Activated CD8-positive, alpha-beta memory T cell treated with anti-CD3 and anti-CD28 coated beads for 1 hour (primary cell): ENCODE measurements at places on chromosomes 2 and 18.

- no peak for DNase-seq
These were observed 100.4 kb downstream of the CCDC141 start for GRCh38 chr2:178949584-178949983.

- no peak for DNase-seq
These were observed 15.7 kb downstream of the COL4A3 start for GRCh38 chr2:227179988-227180685.

DNA sequence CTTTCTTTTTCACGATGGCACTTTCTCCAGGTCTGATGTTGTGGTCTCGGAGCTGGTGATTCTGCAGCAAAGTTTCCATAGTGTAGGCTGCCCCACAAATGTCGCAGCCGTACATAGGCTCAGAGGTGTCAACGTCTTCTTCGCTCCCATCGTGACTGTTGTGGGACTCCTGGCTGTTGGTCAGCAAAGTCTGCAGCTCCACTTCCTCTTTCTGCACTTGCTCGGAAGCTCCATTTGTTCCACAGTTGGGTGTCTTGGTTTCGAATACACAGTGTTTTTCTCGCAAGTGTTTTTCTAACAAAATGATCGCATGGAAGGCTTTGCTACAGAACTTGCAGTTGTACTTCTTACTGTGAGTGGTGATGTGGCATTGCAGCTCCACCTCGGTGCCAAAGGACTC lies 126.8 kb downstream of the ZNF521 start:
- DNase-seq, result no peak

GRCh38 chr2:77009307-77009706 lies 512.9 kb downstream of the LRRTM4 start:
- DNase-seq, result no peak

- no peak for DNase-seq
These were observed 89.0 kb downstream of the MTCL1 start for GRCh38 chr18:8794156-8794933.

GRCh38 chr2:30456579-30456978 lies 9.5 kb downstream of the LCLAT1 start:
- DNase-seq, result no peak

- DNase-seq, result no peak
These were observed 244.8 kb upstream of the NCKAP5 start for GRCh38 chr2:133812826-133813617.

- no peak for DNase-seq
These were observed 479 bp downstream of the SCN9A start for GRCh38 chr2:166375195-166375735.

GRCh38 chr2:54672590-54673456 lies 50.6 kb upstream of the EML6 start:
- no peak for DNase-seq

DNA sequence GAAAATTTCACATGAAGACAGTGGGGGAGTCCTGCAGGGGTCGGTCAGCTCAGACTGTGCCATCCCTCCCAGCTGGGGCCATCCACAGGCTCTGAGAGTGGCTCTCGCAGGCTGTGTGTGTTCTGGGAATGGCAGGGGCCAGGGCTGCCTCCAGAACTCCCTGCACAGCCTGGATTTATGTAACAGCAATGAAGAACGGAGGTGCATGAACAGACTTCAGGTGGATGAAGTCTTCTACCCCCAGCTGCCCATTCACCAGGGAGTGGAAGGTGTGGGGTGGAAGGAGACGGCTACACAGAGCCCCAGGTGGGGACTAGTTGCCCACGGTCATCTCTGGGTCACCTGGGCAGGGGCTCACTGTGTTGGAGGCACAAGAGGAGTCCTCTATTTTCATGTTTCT lies 56.1 kb upstream of the HDAC4 start:
- no peak for DNase-seq

- no peak for DNase-seq
These were observed 42.6 kb downstream of the PXDN start for GRCh38 chr2:1701556-1702185.

DNA sequence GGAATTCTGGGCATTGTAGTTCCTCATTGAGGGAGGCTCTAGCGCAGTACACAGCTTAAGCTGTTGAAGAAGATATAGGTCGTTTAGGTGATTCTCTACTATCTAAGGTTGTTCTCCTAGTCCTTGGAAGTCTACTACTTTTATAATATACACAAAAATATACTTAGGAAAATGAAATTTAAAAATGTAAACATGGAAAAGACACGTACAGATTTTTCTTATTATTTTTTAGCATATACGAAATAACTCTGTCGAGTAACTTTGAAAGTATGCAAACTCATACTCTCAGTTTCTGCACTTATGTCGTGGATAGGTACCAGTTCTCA lies 272 bp upstream of the FASTKD1 start:
- no peak for DNase-seq
